Frontal cortex (tissue), 4 donors: ENCODE measurements at places on chromosomes 1 and 21.

- no peak for DNase-seq
Measured at GRCh38 chr1:184380468-184380867, 6.4 kb upstream of the C1orf21 start.

DNA sequence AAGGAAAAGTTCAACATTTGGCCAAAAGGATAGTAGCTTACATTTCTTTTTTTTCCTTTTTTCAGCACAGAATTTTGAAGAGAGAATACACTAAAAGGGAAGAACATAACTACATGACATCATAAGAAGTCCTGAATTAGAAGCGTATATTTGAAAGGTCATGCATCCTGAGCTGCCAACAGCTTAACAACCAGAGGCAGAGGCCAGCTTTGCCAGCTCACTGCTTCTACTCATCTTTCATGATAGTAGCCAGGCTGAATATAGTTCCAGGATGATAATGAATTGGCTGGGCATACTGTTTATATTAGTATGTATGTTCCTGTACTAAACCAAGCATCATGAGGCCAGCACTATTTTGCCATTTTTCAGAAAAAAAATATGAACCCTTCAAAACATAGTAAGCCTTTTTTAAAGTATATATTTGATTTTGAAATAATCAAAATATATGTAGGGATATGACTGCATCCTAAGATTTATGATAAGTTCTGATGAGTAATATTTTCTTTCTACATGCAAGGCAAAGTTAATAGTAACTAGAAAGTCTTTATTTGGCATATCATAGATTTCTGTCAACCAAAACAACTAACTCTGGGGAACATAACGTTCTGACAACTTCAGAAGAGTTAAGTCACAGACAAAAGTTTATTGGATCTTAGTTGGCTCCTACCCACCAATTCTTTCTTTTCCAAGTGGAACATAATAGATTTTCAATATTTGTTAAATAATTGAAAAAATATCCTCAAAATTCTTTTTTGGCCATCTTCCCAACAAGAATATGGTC, 123.2 kb downstream of the DPYD start:
- no peak for DNase-seq

DNA sequence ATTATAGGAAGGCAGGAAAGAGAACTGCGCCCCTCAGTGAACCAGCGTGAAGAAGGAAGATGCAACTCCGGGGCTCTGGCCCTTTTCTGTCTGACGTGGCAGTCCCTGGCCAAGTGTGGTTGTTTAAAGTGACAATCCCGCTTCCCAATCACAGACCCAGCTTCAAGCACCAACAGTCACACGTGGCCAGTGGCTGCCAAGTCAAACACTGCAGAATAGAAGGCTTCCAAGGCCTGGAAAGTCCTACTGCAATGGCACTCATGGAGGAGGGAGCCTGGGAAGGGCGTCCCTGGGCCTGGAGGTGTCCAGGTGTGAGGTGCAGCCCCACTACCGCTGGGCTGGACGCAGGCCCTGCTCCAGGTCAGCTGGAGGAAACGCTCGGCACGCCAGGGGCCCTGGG, 143.8 kb downstream of the CASZ1 start:
- no peak for DNase-seq

GRCh38 chr1:14732728-14733047, 134.2 kb downstream of the KAZN start:
- DNase-seq = no peak

DNA sequence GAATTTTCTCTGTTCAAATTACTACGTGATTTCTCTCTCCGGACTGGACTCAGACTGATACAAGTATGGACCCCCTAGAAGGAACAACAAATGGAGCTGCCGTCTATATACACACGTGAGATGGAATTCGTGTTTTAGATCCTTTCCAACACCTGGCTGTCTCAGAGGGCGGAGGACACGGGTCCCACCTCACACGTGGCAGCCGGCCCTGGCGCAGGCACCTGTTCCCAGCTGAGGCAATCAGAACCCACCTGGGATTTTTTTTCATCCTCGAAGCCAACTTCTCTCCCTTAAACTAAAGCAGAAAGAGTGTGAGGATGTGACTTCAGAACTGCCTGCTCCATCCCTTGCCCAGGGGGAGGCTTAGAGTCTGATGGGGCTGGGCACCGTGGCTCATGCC, 34.1 kb upstream of the SCCPDH start:
- DNase-seq = no peak

DNA sequence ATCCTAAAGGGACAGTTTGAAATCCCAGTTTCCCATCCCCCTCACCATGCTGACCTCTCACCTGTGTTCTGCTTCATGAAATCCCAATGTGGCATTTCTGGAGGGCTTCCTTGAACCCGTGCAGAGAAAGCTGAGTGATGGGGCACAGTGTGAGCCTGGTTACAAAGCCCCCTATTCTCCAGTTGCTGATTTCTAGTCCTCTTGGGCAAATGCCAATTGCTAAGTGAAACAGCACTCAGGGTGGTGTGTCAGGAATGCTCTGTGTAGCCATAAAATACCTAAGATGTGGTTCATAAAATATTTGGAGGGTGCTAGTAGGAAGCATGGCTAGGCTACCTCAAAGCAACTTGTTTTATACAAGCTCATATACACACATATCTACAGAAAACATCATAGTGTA, 32.0 kb downstream of the SUSD4 start:
- DNase-seq = no peak

GRCh38 chr1:203519053-203519840, 25.3 kb downstream of the OPTC start:
- no peak for DNase-seq

DNA sequence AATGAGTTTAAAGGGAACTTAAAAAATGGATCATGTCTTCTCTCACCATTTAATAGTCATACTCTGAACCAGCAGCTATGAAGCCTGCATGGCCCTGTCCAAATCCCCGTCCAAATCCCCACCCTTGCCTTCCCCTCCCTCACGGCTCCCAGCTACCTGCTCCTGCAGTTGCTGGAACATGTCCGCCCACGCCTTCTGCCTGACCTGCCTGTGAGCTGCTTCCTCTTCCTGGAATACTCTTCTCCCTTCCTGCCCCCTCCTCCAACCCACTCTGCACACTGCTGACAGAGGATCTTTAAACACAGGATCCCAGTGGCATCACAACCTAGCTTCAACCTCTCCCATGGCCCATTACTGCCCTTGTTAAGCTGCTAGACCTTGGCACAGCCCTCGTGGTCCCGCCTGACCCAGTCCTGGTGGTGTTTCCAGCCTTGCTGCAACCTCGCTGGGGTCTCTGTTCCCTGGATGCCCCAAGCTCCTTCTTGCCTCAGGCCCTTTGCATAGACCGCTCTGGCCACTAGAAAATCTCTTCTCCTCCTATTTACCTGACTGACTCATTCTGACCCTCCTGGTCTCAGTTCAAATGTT, 118.3 kb downstream of the PTPRU start:
- DNase-seq = no peak

DNA sequence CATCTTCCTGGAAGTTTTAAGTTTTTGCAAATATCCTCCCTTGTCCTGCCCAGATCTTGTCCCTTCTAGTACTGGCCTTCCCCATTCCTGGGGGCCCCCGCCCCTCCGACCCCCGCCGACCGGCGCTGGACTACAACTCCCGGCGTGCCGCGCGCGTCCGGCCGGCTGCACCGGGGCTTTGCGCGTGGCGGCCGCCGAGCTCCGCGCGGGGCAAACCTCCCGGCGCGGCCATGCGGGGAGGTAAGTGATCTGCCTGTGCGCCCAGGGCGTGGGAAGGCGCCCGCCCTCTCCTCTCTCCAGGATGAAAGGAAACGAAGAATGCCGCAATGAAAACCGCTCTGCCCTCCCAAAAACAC, 3.2 kb upstream of the SAMD13 start:
- DNase-seq = peak; percentile 75
